ENCODE measurements at places on chromosomes 7 and 10.

- DNase-seq: no peak
Observed at GRCh38 chr10:121595351-121595805, 2.9 kb downstream of the FGFR2 start.

GRCh38 chr7:96244992-96245292 is 77.0 kb downstream of the SLC25A13 start:
- DNase-seq: no peak

DNA sequence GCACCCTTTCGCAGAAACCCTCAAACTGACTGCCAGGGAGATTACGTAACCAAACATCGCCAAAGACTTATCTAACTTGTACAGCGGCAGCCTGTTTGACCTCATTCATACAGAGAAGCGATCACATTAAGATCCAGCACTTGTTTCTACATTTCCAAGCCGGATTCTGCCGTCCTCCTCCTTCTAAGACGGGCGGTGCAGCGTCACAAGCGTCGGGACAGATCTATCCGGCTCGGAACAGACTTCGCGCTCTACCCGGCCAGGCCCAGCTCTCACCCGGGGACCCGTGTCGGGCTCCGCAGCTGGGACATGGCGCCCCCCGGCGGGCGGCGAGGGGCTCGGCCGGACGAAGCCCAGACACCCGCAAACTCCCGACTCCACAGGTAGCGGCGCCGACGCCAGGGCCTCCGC is 373 bp downstream of the H2AZ2 start:
- peak; percentile 85 for DNase-seq

- DNase-seq: no peak
Observed at GRCh38 chr7:38328814-38329213, 55.4 kb upstream of the TARP start.

GRCh38 chr10:71725998-71726579 is 6.5 kb upstream of the C10orf105 start:
- no peak for DNase-seq

DNA sequence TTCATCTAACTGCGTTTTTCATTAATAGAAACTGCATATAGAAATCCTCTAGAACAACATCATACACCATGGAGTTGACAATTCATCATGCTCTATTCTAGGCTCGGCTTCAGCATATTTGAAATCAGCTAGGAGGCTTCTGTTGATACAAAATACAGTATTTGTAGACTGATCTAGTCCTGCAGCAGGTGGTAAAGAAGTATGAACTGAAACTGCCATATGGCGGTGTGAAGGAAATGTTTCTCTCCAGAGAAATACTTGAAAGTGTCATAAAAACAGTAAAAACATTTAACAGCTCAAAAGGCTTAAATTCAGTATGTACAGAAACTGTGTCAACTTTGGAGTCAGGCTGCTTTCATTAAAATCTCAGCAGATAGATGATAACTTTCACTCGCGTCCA is 32.0 kb upstream of the MYO3A start:
- DNase-seq: no peak

- DNase-seq: no peak
Observed at GRCh38 chr10:58797356-58797755, 284.7 kb downstream of the BICC1 start.

DNA sequence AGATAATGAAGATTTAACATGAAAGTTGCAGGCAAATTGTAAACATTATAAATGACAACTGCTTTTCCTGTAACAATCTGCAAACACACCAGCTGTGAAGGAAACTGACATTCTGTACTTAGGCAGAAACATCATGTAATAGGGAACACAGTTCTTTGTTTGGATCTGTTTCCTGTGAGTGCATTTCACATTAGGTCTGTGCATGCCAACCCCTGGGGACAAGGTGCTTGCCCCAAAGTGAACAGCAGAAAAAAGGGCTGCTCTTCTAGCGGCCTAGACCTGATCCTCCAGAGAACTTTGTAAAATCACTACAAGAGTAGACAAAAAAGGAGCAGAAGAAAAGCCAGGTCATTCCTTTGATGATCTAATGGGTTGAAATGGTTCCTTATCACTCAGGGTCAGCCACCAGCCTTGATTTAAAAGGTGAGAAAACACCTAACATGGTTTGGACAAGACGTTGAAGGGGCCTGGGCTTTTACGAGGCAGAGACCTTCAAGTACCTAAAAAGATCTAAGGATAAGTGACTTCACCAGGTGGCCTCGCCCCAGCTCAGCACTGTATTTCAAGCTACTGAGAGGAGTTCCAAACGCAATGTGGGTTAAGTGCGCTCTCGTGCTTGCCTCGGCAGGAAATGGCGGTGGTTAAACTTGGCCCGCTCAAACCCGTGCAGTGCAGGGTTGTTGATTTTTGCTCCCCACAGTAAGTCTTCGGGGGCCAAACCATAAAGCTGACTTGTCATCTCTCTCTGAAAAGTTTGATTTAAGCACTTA is 249.7 kb downstream of the CREB5 start:
- DNase-seq: no peak

GRCh38 chr7:44978511-44979366 is at the start of gene MYO1G:
Gene MYO1G, minus strand, starts transcription at chr7:44979015. Its CDS starts 54 bp downstream, at chr7:44978961.
- DNase-seq: no peak

DNA sequence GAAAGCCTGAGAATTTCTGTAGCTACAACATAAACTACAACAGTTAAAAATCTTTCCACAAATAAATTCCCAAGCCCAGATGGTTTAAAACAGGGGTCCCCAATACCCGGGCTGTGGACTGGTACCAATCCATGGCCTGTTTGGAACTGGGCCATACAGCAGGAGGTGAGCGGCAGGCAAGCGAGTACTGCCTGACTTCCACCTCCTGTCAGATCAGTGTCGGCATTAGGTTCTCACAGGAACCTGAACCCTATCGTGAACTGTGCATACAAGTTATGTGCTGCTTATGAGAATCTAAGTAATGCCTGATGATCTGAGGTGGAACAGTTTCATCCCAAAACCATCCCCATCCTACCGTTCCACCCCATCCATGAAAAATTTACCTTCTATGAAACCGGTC is 160.7 kb upstream of the FEZF1 start:
- DNase-seq: no peak

GRCh38 chr7:100773491-100773890 is 40.1 kb downstream of the ZAN start:
- no peak for DNase-seq

DNA sequence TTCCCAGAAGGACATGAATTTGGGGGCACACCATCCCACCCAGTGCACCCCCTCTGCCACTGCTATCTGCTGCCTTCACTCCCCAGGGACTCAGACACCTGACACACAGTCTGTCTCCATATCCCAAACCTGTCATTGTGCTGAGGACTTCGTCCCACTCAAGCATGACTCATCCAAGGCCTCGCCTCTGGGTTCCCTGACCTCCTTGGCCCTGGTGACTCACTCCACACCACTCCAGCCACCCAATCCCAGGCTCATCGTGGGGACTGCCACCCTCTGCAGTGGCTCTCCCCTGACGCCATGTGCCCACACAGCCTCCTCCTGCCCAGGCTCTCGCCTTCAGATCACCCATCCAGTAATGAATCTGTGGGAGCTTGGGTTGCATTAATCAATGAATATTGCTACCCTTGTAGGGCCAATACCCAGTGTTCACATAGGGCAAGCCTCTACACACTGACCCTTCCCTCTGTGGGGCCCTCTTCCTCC is 6.6 kb upstream of the INSIG1 start:
- no peak for DNase-seq

- no peak for DNase-seq
Observed at GRCh38 chr10:109737009-109737408, 186.3 kb downstream of the XPNPEP1 start.

- no peak for DNase-seq
Observed at GRCh38 chr10:60291344-60291930, 98.2 kb downstream of the ANK3 start.

DNA sequence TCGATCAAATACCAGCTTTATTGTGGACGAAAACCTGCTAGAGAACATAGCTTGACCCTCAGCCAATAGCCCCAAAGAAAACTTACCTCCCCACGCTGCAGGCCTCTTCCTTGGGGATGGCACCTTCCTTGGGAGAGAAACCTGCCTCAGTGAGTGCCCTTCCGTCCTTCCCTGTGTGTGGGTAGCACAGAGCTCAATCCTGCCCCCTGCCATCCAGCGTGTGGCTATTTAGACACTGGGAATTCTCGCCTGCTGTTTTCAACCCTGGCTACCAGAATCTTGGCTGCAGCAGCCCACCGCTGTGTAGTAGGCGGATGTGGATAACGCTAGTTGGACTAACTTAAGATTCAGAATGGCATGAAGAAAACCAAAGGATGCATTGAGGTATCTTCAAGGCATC is 238.2 kb downstream of the TEX36 start:
- DNase-seq: no peak

DNA sequence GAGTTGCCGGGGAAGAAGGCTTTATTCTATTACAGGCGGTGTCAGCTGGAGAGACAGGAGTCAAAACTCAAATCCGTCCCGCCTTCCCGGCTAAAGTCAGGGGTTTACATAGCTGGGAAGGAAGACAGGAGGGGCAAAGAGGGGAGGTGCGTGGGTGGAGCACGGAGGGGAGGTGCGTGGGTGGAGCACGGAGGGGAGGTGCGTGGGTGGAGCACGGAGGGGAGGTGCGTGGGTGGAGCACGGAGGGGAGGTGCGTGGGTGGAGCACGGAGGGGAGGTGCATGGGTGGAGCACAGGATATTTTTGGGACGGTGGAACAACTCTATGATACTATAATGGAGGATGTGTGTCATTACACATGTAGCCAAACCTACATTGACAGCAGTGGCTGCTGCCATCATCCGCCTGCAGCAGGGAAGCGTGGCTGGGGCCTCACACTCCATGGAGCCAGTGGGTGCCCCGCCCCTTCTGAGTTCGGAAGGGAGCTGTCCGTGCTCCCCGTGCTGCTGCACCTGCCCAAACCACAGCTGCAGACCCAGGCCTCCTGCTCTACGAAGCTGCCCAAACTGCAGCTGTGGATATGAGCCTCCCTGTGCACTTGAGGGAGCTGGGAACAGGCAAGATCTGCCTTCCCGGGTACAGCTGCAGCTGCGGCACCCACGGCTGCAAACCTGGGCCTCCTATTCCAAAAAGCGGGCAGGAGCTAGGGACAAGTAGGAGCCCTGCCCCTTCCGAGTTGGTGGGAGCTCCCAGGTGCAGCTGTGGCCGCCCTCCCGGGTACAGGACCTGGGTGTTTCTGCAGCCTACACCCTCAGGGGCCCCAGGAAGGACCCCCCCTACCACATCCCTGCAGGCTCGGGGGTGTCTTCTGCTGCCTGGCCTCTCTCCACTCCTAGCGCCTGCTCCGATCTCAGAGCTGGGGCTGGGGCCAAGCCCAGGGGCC is 119.4 kb downstream of the DYNC2I1 start:
- DNase-seq: no peak

DNA sequence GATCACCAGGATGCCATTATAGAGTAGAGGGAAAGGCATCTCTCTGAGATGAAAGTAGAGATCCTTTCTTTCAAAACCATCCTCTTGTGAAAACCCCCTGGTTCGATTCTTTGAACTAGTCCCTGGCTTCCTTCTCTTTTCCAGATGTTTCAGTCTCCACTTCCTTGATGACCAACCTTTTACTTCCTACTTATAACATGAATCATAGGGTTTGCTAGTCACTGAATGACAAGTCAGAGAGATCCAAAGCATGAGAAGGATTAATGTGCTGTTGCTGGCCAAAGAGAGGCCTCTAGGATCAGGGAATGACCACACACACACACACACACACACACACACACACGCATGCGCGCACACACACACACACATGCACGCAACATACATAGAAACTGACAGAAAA is 161.1 kb upstream of the FRMD4A start:
- DNase-seq: no peak

- DNase-seq: no peak
Observed at GRCh38 chr10:16155834-16156233, 281.0 kb upstream of the PTER start.
